ENCODE measurements at places on chromosomes 2 and 18. TPM values are rescaled to one million over a fixed set of nuclear protein-coding genes. Genes with fewer than 3 reads are reported as not detected.

NEURL3 gene
- total RNA-seq, result not detected

GRHL1 gene
- 0.37 TPM for total RNA-seq

DSG1 gene
- total RNA-seq, result not detected

SEMA4F gene
- total RNA-seq, result 4.1 TPM

PDE11A gene
- total RNA-seq, result under 0.01 TPM

ANKRD30BL gene
- not detected for total RNA-seq

STARD6 gene
- not detected for total RNA-seq

HOXD13 gene
- 0.09 TPM for total RNA-seq

BMP10 gene
- total RNA-seq, result not detected

KIF1A gene
- total RNA-seq, result not detected

TSPYL6 gene
- not detected for total RNA-seq

CCNYL1 gene
- total RNA-seq, result 6.7 TPM

EMILIN1 gene
- total RNA-seq, result 242 TPM

GPAT2 gene
- 2.3 TPM for total RNA-seq

KIAA2012 gene
- under 0.01 TPM for total RNA-seq

SLC9A4 gene
- under 0.01 TPM for total RNA-seq

ASXL3 gene
- total RNA-seq, result 0.43 TPM

KLHL14 gene
- total RNA-seq, result not detected

EPHA4 gene
- 26.7 TPM for total RNA-seq

PIEZO2 gene
- 97.7 TPM for total RNA-seq

DOK6 gene
- 7.3 TPM for total RNA-seq

PROM2 gene
- total RNA-seq, result 0.28 TPM

RND3 gene
- total RNA-seq, result 606 TPM

All from smooth muscle cell of bladder (primary cell).